ENCODE measurements at places on chromosomes 5 and 9.

DNA sequence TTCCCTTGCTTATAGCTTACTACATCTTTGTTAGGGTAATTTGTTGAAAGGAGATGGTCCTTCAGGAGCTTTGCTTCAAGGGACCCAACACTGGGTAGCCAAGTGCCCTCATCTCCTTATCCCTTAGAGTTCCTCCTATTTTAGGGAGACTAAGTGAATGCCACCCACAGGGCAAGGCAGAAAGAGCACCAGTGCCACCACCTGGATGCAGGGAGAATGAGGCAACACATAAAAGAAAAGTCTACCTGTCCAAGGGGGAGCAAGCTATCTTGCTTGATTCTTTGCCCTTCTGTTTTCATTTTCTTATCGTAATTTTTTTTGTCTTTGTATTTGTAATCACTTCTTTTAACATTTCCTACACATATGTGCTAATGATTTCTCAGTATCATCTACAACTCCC, 205.5 kb downstream of the NPR3 start:
- DNase-seq = no peak

GRCh38 chr5:39657943-39658342, 233.2 kb upstream of the DAB2 start:
- no peak for DNase-seq

DNA sequence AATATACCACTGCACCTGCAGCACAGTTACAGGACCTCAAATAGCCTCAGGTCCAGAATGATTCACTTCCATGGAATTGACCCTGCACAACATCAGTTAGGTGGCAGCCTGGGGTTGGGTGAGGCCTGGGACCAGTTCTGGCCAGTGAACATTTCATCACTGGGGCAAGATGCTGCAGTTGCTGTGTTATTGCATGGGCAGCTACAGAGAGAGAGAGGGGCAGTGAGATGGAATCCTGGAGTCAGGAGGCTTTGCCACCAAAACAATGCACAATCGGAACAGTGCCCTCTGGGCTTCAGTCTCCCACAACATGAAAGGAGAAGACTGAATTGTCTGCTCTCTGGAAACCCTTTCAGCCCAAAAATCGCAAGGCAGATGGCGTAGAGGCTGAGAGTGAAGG, 51.8 kb downstream of the SH3TC2 start:
- peak; percentile 43 for DNase-seq

DNA sequence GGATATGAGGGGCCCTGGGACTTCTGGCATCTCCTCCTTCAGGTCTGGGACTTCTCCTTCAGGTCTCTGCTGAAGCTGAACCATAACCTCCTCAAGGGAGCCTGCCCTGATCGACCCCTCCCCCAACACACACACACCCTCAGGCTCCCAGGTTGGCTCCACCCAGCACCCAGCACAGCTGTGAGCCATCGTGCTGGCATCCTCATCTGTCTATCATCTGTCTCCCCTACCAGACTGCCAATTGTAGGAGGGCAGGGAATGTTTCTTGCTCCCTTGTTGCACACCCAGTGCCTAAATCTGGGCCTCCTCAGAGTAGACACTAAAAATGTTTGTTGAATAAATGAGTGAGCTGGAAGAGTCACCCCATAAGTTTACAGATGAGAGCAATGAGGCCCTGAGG, 71.4 kb downstream of the LRSAM1 start:
- no peak for DNase-seq

DNA sequence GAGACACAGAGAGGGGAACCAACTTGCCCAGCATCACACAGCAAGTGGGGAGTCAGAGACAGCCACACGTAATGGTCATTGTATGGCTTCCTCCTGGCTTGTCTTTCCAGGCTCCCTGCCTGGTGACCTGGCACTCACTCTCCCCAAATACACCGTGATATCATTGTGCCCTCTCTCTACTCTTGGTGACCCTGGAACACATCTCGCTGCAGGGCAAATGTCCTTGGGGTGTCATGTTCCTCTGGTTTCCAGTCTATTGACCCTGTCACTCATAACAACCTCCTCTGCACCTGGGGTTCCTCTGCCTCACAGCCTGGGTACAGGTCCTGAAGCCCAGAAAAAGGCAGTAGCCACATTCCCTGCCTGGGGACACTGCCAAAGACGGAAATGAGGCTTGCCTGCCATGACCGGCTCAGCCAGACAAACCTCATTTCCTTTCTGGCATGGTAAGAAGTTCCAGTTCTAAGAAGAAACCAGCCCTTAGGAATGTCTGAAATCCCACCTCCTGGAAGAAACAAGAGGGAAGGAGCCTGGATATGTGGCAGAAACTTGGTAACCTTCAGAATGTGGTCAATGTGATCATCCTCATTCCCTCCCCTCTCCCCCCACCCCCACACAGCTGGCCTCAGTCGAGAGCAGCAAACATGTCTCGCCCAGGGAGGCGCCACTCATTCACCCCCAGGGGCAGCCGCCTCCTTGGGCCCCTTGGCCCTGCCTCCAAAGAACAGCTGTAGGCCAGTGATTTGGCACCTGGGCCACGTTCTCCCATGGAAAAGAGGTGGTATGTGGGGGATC, 30.6 kb upstream of the SMU1 start:
- DNase-seq = no peak

DNA sequence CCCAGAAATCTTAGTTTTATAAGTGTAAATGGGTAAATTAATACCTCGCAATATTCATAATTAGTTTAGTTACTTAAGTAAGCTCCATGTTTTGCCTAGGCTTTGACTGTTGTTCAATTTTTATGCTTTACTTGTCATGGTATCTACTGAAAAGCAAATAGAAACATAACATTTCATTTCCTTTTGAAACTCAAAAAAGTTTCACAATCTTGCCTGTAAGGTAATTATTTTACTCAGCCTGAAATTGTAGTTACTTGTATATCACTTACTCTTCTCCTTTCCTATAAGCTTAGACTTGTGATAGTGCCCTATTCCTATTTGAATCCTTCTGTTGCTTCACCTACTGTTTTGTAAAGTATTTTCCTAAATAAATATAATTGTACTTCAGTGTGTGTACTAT, 914.4 kb upstream of the COX7C start:
- no peak for DNase-seq

GRCh38 chr9:125749951-125750626, 2.9 kb downstream of the PBX3 start:
- DNase-seq = no peak

GRCh38 chr5:40291338-40291737, 388.4 kb upstream of the PTGER4 start:
- no peak for DNase-seq

Measured in putamen (tissue), 1 donor.